Pulmonary artery endothelial cell (primary cell): ENCODE measurements at places on chromosomes 7 and 10. TPM values are rescaled to one million over a fixed set of nuclear protein-coding genes. Genes with fewer than 3 reads are reported as not detected.

DNA sequence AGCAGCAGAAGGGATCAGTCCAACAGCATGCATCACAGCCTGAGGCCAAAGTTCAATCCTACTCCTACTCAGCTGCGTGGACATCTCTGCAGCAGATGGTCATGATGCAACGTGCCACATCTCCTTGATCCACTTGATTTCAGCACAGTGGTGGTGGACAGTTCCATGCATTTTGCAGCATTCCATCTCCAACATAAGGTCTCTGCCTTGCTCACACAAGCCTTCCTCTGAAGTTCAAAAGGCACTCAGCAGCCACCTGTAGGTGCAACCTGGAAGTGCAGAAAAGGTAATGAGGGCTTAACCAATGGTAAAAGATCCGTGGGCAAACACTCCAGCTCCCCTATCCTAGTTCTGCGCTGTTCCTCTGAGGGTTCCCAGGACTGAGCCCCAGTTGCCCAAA, 57.5 kb upstream of the CHCHD3 start:
- no peak for DNase-seq

- no peak for DNase-seq
Measured at GRCh38 chr7:16493266-16493665, 27.7 kb upstream of the SOSTDC1 start.

DNA sequence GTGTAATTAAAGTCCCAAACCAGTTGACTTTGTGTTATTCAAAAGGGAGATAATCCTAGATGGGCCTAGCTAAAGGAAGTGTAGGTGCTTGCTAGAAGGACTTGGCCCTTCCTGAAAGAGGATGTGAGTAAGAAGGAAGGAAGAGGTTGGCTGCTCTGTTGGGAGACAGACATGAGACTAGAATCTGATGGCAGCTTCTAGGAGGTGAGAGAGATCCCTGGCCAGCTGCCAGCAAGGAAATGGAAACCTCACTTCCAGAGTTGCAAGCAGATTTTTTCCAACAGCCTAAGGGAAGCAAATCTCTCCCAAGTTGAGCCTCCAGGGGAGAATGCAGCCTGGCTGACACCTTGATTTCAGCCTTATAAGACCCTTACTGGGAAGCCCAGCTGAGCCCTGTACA, 368.4 kb upstream of the ZMIZ1 start:
- peak; percentile 36 for DNase-seq

- DNase-seq = no peak
Measured at GRCh38 chr10:92990615-92991014, 70.0 kb upstream of the CYP26C1 start.

Gene PPP1R3A
- not detected in 2 replicates for total RNA-seq

Gene LIPK
- total RNA-seq = not detected in 2 replicates

Gene ATOH7
- total RNA-seq = not detected in 2 replicates

Gene SPDYE5
- not detected in 2 replicates for total RNA-seq

Gene GPR26
- total RNA-seq = not detected in 2 replicates

Gene PNLIPRP3
- not detected in 2 replicates for total RNA-seq
